NCI-H187 treated with DMSO at 0.1 percent for 48 hours (cell line): ENCODE measurements at places on chromosomes 1 and 21.

DNA sequence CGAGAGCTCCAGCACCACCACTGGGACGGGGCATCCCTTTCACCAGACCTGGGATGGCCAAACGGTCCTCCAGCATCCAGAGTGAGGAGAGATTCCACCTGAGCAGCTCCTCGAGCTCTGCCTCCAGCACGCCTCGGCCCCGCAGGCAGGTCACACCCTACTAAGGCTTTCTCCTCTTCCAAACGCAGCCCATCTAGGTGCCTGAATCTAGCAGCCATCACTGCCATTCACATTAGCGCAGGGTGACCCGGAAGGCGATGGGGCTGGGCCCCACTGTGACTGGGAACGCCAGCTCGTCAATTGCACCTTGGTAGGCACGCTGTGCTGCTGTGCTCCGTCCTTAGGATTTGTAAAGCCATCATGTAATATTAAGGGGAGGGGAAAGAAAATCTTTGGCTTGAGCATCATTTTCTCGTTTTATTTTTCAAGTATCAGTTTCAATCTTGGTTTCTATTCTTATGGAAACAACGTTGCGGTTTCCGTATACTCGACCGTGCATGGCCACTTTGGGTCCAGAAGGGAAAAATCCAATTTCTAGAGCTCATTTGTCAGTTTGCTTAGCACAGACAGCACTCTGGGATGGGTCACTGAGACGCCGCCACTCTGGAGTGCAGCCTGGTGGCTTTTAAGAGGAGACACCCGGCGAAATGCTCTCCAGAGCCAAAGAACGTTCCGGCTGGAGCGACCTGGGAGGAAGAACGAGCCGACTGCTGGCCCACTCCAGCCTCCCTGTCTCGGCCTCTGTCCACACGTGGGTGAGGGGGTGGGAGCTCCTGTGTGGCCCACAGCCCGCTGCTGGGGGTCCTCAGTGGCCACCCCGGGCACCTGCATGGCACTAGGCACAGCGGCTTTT, 173.6 kb downstream of the PRDM16 start:
- DNase-seq, result no peak

DNA sequence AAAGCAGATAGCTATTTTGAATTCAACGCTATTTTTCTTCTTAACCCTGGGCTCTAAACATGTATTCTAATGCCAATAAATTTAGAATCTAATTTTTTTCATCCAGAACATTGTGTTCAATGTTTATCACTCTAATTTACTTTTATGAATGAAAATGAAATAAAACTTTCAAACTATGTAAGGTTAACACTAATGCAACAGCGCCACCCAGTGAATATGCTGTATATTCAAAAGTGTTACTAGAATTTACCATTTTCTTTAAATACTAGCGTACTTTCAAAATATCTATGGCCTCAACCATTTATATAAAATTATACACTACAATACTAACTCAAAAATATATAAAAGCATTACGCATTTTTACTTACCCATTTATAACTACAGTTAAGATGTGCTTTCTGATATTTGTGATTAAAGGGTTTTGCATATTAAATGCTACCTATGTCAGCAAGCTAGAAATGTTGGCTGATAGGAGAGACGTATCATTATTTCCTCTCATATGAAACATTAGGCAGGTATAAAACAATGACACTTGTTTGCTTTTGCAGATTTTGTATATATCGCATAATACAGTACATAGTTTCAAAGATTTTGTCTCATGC, 5.9 kb upstream of the NUF2 start:
- DNase-seq, result no peak

GRCh38 chr1:233859446-233859845, 45.0 kb upstream of the SLC35F3 start:
- DNase-seq, result no peak

DNA sequence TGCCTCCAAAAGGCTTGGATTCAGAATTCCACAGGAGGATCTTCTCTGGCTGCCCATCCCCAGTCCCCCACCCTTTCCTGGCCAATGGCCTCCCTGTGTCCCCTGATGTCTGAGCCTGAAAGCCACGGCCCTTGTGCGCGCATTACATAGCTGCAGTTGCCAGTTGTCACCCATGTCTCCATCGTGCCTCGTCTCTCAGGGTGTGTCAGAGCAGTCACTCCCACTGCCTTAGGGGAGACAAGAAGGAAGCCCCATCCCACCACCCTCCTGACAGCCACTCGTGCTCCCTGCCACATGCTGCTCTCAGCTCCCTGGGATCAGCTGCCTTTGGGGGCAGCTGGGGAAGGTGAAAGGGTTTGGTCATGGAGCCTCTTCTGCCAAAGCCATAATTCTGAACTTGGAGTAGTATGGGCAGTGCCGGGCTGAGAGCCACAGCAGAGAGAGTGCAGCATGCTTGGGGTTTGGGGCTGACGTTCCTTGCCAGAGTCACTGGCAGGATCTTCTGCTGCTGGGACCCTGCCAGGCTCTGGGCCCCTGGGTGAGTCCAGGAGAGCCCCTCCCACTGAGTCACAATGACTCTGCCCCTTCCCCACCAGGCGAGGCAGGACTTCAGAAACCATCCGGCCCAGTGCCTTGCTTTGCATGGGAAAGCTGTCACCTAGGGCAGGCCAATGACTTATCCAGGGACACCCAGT, 285.9 kb upstream of the VAMP3 start:
- no peak for DNase-seq

GRCh38 chr1:211859405-211859804, 28.8 kb upstream of the LPGAT1 start:
- no peak for DNase-seq

GRCh38 chr1:202244841-202245261, 51.3 kb downstream of the LGR6 start:
- no peak for DNase-seq

- no peak for DNase-seq
Measured at GRCh38 chr1:171801487-171801891, 20.0 kb downstream of the METTL13 start.

DNA sequence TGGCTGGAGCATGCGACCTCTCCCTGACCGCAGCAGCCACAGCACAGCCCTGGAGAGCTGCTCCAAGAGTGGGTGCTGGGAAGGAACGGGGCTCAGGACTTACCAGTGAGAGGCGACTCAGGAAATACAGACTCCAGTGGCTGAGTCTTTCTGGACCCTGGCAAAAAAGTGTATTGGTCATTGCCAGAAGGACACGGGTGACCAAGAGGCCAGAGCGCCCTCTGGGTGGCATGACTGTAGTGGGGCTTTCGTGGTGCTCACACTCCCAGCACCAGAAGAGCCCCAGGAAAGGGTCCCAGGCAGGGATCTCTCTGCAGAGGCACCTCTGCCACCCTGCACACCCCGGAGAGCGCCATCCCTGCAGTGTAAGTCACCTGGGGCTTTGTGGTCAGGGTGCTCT, 8.9 kb upstream of the PRDM16 start:
- DNase-seq, result no peak

DNA sequence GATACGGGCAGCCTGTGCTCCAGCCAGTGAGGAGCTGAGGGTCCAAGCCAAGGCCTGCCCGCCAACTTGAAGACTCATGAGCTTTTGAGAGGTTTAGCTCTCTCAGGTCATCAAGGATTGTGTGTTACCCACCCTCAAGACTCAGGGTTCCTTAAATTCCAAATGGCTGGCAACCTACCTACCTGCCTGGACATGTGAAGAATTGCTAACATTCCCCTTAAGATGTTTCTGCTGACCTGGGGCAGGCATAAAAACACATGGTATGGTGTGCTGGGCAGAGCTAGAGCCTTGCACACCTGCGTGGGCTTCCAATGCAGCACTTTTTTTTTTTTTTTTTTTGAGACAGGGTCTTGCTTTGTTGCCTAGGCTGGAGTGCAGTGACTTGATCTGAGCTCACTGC, 17.2 kb downstream of the PARP1 start:
- no peak for DNase-seq

DNA sequence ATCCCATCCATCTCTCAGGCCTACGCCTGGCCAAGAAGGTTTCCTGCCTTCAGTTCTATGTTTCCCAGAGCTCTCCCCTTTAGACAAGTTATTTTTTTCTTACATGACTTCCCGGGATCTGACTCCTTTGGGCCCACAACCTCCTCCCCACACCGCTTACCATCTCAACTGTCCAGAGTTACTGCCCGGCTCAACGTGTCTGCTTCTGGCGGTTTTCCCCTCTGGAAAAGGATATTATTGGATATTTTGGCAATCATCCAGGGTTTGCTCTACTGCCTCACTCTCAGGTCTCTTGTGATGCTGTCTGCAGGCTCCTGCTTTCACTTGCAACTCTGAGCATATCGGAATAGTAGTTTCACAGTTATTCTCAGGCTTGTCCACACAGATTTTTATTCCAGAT, 318.2 kb upstream of the CAMK1G start:
- no peak for DNase-seq

GRCh38 chr1:35594005-35594760, 21.1 kb downstream of the TFAP2E start:
- no peak for DNase-seq

GRCh38 chr1:215128504-215128903, 46.0 kb downstream of the KCNK2 start:
- no peak for DNase-seq

DNA sequence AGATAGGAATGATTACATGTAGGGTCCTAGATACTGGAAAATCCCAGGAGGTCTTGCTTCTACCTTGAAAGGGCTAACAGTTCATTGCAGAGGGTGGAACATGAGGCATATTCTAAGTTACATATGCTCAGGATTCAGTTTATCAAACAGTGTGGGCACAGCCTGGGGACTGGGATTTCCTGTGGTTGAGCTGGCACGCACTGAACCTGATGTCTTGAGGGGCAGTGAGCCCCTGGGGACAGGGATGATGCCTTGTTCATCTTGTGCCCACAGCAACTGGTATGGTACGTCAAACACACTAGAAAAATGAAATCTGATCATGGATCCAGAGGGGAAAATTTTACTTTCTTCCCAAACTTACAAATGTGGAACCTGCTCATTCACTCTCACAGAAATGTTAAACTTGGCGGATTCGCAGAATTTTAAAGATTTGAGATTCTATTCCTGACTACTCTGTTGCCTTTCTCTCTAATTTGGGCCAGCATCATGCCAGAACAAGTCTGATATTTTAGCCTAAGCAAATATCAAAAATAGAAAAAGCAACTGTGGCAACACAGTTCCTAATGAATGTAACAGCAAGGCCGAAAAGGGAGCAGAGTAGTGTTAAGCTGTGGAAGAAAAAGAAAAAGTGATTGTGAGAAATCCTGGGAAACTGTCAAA, 68.2 kb upstream of the COL24A1 start:
- DNase-seq, result no peak

DNA sequence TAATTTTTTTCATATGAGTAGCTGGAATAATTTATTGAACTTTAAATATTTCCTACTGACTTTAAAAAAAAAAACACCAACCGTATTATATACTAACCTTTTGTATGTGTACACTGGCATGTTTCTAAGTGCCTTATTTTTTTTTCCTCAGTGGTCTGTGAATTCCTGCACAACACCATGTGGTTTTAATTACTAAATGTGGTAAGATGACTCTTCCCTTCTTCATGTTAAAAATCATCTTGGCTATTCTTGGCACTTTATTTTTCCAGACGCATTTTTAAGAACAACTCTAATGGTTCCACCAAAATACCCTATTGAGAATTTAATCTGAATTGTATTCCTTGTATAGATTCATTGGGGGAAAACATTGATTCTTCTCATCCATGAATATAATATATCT, 28.4 kb downstream of the PPP2R5A start:
- DNase-seq, result no peak

GRCh38 chr1:117638141-117638540, 32.3 kb downstream of the TENT5C start:
- no peak for DNase-seq

- DNase-seq, result no peak
Measured at GRCh38 chr1:61463220-61463619, 261.7 kb downstream of the TM2D1 start.

DNA sequence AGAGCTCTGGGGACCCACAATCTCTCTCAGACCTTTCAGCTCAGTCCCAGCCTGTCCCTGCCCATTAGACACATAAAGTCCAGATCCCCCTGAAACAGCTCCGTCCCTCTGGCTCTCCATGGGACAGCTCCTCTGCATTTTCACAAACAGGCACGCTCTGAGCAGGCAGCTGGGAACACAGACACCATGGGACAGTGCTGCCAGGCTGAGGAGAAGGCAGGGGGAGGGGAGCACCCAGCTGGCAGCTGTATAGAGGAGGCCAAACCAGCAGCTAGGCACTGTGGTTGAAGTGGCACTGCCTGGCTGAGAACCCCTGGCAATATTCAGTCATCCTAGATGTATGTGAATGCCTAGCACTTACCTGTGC, 2.0 kb downstream of the TMEM63A start:
- DNase-seq, result no peak

DNA sequence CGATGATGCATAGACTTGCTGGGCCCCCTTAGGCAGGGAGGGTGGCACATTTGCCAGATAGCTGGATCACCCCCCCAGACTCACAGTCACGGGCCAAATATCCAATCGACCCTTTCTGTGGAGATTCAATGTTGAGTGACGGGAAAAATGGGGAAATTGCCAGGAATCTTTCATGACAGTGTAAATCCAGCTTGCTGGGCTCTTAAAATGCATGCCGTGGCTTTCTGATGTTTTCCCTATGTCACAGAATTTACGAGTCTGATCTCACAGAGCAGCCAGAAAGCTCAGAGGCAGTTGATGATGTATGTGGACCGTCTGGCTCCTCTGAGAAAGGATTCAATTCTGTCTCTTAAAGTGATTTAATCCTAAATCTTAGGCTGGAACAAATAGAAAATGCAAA, 150.1 kb upstream of the ZNF644 start:
- DNase-seq, result no peak

DNA sequence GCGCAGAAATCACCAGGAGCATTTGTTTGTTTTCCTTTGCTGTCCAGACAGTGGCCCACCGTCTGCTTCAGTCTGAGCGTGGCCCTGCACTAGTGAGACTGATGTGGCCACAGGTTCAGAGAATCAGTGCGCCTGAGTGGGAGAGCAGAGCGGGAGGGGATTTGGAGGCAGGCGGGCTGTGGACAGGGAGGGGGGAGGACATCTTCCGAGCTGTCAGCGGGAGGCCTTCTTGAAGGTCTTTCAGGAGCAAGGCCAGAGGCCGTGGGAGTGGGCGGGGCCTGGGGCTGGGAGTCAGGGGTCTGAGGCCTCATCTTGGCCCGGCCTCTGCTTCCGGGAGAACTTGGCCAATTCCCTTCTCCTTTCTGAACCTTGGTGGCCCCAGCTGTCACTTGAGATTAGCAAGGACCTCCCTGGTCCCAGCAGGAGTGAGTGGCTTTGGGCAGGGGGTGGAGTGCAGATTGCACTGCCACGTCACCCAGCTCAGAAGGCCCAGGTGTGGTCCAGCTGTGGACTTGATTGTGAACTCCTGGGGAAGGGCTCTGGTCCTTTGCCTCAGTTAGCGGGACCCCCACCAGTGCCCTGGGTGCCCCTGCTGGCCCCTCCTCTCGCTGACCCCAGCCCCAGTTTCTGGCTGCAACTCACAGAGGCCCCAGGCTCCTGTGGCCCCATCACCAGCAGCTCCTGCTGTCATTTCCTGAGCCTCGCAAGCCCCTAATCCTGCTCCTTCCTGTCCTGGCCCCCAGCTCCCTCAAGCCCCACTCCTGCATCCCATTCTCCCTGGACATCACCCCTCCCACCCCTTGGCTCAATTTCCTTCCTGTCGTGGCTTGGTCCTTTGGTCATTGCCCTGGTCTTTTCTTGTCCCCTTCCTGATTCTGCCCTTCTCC, 8.4 kb downstream of the TNFRSF1B start:
- DNase-seq, result no peak
